ENCODE measurements at places on chromosomes 6 and 20. TPM values are rescaled to one million over a fixed set of nuclear protein-coding genes. Genes with fewer than 3 reads are reported as not detected.

- H3K36me3 ChIP-seq = no peaks in the 10 kb centered on the region
- no peak overlapping the region for H3K27ac ChIP-seq
- H3K4me1 ChIP-seq = peaks cover 15% of the 10 kb centered on the region
These were observed 102.7 kb upstream of the CNKSR3 start for GRCh38 chr6:154613137-154613676.

Gene RPL10A
- 1,164 TPM for total RNA-seq

DNA sequence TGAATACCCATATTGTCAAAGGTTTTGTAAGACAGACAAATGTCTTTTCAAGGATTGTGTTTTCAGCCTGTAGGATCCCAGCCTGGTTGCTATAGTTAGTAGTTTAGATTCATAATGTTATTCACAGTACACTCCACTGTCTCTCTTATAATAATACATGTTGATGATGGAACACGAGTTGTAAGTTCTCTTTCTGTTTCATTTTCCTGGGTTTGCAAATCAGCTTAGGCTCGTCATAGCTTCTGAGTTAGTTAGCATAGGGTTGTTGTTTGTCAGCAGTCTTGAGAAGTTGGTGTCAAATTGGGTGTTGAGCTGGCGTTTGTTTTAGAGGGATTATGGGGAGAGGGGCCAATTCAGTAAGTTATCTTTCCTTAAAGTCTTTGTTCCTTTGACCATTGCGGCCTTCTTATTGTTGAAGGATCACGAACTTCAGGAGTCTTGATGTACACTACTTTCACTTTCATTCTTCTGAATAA is 45.8 kb downstream of the QKI start:
- H3K27me3 ChIP-seq = no peaks in the 10 kb centered on the region
- no peak overlapping the region for H3K27ac ChIP-seq
- DNase-seq = no peak

DNA sequence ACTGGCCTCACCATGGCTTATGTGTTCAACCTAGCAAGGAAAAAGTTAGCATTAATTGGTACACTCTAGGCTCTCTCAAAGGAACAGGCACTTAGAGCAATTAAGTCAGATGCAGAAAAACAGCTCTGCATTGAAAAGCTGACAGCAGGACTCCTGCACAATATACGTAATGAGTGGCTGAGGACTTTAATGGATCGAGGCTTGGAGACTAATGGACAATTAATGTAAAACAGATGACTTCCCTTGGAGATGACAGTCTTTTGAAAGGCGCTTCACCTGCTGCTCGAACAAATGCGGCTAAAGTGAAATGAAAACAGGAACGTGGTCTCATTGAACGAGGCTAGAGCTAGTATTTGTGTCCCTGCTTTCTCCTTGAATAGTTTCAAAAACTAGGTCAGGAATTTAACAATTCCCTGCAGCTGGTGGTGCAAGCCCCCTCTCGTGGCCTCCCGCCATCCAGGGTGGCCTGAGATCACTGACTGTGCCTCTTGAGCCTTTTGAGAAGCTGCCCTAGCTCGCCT is 137.1 kb downstream of the ELOVL4 start:
- no peaks in the 10 kb centered on the region for H3K36me3 ChIP-seq
- H3K4me1 ChIP-seq = peaks cover 16% of the 10 kb centered on the region
- H3K4me3 ChIP-seq = no peak overlapping the region
- no peak overlapping the region for H3K27ac ChIP-seq
- H3K27me3 ChIP-seq = no peaks in the 10 kb centered on the region

DNA sequence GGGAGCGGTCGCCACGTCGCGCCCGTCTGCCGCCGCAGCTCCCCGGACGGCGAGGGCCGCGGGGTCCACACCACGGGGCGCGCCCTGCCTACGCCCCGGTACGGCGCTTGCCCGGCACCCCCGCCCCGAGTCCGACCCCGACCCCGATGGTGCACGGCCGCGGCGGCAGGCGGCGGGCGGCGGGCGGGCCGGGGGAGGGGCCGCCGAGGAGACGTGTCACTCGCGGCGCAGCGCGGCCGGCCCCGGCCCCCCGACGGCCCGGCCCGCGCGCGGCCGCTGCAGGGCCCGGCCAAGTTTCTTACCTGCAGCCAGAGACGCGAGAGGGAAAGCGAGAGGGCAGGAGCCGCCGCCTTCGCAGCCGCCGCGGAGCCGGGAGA is 328 bp downstream of the RRBP1 start:
- H3K4me3 ChIP-seq = peak overlapping the region; percentile 90
- peaks cover 4% of the 10 kb centered on the region for H3K4me1 ChIP-seq
- no peak for DNase-seq
- H3K27ac ChIP-seq = peak overlapping the region; percentile 99
- no peaks in the 10 kb centered on the region for H3K27me3 ChIP-seq

- no peak overlapping the region for H3K27ac ChIP-seq
- no peaks in the 10 kb centered on the region for H3K4me1 ChIP-seq
- H3K36me3 ChIP-seq = no peaks in the 10 kb centered on the region
- H3K4me3 ChIP-seq = no peak overlapping the region
- no peak for DNase-seq
- peaks cover 10% of the 10 kb centered on the region for H3K27me3 ChIP-seq
These were observed 19.3 kb downstream of the SULF2 start for GRCh38 chr20:47765691-47766594.

DNA sequence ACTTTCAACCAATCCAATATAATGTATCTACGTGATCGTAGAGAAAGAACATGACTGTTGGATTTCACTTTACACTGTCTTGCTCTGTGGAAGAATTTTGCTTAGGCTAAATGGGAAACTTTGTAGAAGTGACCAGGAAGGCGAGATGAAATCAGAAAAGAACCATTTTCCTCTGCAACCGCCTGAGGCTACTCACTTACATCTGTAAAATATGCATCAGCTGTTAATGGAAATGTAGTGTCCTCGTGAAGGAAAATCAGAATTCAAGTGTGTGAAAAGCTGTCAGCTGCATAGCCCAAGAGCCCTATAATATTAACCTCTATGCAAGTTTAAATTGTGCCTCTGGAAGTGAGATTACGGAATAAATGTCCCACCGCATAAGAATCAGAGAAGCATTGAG is 277.9 kb downstream of the C6orf118 start:
- H3K27ac ChIP-seq = no peak overlapping the region
- H3K36me3 ChIP-seq = no peaks in the 10 kb centered on the region
- no peaks in the 10 kb centered on the region for H3K4me1 ChIP-seq
- H3K27me3 ChIP-seq = no peaks in the 10 kb centered on the region

Data from lung (tissue), 17 donors.